ENCODE measurements at places on chromosomes 7 and 10.

- DNase-seq: no peak
Measured at GRCh38 chr7:31033674-31034300, 18.3 kb upstream of the ADCYAP1R1 start.

DNA sequence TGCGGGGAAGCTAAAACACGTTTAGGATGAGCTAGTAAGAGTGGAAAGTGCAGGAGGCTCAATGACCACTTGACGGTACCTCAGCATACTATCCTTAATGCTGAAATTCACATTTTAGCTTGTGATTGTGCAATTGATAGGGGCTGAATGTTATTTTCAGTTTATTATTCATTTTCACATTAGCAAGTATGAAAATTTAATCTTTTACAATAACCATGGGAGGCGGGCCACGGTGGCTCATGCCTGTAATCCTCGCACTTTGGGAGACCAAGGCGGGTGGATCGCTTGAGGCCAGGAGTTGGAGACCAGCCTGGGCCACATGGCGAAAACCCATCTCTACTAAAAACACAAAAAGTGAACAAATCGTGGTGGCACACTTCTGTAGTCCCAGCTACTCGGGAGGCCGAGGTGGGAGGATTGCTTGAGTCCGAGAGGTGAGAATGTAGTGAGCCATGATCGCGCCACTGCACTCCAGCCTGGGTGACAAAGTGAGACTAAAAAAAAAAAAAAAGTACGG is 22.0 kb upstream of the ANLN start:
- no peak for DNase-seq

DNA sequence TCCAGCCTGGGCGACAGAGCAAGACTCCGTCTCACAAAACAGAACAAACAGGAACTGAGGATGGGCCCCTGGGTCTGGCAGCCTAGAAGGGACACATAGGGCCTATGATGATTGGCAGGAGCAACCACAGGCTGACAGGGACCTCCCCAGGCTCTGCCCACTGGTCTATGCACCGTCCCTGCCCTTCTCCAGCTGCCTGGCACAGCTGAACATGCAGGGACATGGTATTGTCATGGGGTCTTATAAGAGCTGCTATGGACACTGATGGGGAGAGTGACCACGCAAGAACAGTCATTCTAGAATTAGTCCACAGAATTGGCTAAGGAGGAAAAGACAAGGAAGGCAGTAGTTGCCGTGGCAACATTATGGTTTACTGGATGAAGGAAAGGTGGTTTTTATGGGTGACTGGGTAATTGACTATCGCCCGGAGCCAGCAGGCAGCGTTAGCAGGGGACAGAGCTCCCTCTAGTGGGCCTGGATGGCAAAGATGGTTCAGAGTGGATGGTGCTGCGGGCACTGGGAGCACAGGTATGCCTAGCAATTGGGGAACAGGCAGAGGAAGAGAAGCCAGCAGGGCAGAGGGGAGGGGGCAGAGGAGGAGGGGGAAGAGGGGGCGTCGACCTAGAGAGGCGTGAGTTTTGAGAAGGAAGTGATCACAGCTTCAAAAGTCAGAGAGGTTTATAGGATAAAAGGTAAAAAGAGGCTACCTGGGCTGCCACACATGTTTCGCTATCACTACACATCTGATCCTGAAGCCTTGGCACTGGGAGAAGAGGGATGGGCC is 7.8 kb upstream of the TRIM56 start:
- peak; percentile 83 for DNase-seq

GRCh38 chr10:101217450-101218281 is 11.6 kb downstream of the LBX1 start:
- DNase-seq: no peak

GRCh38 chr10:91643700-91644099 is 10.8 kb upstream of the PPP1R3C start:
- DNase-seq: peak; percentile 23

GRCh38 chr7:22759721-22760120 is 32.7 kb downstream of the IL6 start:
- DNase-seq: peak; percentile 28

DNA sequence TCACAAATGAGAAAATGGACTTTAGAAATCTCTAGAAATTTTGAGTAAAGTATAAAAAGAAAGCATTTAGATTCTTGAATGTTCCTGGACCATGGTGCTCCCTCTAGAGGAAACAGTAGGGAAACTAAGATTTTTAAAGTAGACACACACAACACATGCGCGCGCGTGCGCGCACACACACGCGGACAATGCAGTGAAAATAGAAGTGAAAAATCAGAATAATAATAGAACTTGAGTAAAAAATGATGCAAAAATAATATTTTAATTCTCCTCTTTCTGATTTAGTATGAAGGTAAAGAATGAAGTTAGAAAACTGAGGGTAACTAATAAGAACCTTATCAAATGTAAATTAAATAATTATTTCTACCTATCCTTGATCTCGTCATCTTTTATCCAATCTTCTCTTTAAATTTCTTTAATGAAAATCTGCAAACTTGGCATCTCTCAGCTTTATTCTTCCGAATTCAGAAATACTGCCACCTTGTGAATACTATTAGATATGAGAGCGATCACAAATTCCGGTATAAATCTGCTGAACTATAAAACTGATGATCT is 117.0 kb upstream of the AMPH start:
- DNase-seq: peak; percentile 22

DNA sequence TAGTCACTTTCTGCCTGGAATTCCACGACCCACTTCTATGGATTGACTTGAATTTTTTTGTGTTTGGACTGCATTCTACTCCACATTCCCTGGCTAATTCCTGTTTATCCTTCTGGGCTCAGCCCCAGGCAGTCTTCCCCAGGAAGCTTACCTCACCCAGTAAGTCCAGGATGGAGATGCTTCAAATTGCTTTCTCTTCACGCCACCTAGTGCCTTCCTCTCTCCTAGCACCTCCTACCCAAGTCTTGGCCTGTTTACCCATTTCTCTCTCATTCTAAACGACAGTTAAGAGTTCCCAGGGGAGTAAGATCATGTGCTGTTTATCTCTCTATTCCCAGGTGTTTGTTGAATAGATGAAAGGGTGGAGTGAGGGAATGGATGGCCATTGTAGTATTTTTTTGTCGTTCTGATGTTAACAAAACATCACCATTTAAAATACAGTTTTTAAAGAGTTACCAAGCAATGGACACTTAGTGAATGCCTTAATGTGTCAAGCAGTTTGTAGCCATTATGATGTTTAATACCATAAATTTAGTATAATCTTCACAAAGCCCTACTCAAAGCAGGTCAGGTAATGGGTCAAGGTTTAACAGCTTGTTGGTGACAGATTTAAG is 45.5 kb upstream of the TARP start:
- DNase-seq: peak; percentile 92

Data from A172 (cell line).